ENCODE measurements at places on chromosomes 5 and 9.

GRCh38 chr5:110900829-110901228 lies 162.0 kb downstream of the SLC25A46 start:
- DNase-seq, result peak; percentile 98

- DNase-seq, result no peak
These were observed 49.6 kb upstream of the FBXW11 start for GRCh38 chr5:172055996-172056395.

GRCh38 chr9:121326901-121327613 lies 43.0 kb downstream of the STOM start:
- no peak for DNase-seq

- no peak for DNase-seq
These were observed 497.7 kb upstream of the WWC1 start for GRCh38 chr5:167793700-167794099.

GRCh38 chr9:1747417-1747967 lies 267.7 kb upstream of the SMARCA2 start:
- no peak for DNase-seq

All from IMR-90 (cell line).